ENCODE measurements at places on chromosomes 5 and 9.

DNA sequence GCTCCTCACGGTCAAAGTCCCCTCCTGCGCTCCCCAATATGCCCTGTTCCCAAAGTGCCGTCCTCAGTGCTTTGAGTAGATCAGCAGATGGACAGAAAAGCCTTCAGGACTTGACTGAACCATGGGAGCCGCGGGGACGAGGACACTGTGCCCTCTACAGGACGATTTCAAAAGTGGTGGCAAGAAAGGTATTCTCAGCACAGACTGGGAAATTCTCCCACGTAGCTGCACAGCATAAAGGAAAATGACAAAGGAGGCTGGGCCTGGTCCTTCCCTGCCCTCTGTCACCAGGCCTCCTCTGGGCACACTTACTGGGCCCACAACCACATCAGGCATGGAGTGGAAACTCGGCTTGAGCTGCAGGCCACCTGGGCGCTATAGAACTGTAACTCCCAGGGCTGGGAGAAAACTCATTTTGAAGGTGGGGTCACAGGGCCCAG, 16.7 kb upstream of the MTMR12 start:
- DNase-seq = peak; percentile 87
- peaks cover 2% of the 10 kb centered on the region for H3K27me3 ChIP-seq
- peaks cover 4% of the 10 kb centered on the region for H3K4me1 ChIP-seq
- H3K27ac ChIP-seq = no peak overlapping the region
- no peak overlapping the region for H3K4me3 ChIP-seq

DNA sequence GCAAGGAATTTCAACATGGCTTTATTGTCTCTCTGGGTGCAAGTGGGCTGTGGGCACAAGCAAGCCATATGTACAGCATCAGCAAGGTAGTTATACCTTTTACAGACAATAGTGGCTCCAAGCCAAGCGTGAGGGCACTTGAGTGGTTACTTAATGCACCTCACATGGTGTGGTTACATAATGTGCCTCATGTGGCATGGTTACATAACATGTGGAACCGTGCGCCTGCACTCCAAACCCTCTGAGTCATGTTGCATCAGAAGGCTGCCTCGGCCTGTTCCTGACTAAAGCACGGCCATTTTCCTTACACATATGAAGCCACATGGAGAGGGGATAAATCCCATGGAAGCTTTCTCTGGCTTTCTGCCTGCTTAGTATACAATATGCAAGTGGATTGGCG, 150.9 kb downstream of the OSTF1 start:
- no peak overlapping the region for H3K27ac ChIP-seq
- DNase-seq = no peak
- no peaks in the 10 kb centered on the region for H3K36me3 ChIP-seq

DNA sequence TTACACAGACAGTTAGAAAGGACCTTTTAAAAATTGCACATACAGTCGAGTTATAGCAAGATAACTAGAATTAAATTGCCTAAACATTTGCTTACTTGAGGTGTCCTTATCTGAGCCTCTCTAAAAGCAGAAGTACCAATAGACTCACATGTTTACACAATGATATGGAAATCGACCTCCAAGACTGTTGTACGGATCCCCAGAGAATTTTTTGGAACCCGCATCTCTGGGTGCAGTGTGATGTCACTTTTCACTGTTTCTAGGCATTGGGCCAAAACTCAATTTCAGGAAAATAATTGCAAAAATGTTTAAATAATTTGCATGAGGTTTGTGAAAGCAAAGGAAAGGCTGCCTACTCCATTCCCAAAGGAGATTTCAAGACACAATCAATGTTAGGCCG, 63.1 kb upstream of the ATG10 start:
- no peaks in the 10 kb centered on the region for H3K4me1 ChIP-seq
- H3K4me3 ChIP-seq = no peak overlapping the region
- DNase-seq = no peak
- H3K27me3 ChIP-seq = no peaks in the 10 kb centered on the region
- H3K36me3 ChIP-seq = no peaks in the 10 kb centered on the region

DNA sequence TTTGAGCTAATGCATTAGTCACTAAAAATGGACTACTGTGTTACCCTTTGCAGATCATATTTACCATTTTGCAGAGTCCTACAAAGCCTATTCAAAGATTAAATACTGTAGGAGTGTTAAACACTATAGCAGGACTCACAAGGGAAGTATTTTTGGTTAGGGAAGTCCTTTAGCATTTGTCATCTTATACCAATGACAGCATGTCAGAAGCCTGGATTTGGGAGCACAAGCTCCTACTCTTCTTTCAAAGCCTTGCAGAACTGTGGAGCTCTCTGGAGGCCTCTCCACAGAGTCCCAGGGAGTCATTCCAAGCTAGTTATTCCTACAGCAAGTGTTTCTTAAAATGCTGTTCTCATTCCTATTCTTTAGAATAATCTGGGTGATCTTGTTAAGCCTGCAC, 288.8 kb downstream of the PIK3R1 start:
- H3K4me1 ChIP-seq = no peaks in the 10 kb centered on the region
- no peaks in the 10 kb centered on the region for H3K36me3 ChIP-seq
- no peak overlapping the region for H3K27ac ChIP-seq
- DNase-seq = no peak
- no peak overlapping the region for H3K4me3 ChIP-seq
- H3K27me3 ChIP-seq = peaks cover 4% of the 10 kb centered on the region

- no peak overlapping the region for H3K4me3 ChIP-seq
- H3K27me3 ChIP-seq = no peaks in the 10 kb centered on the region
Measured at GRCh38 chr5:81121836-81122630, 111.1 kb upstream of the CKMT2 start.

GRCh38 chr9:36187414-36187813, 3.3 kb upstream of the CLTA start:
- no peak overlapping the region for H3K4me3 ChIP-seq
- no peak overlapping the region for H3K27ac ChIP-seq
- DNase-seq = no peak
- H3K4me1 ChIP-seq = peaks cover 16% of the 10 kb centered on the region
- H3K36me3 ChIP-seq = peaks cover 5% of the 10 kb centered on the region

DNA sequence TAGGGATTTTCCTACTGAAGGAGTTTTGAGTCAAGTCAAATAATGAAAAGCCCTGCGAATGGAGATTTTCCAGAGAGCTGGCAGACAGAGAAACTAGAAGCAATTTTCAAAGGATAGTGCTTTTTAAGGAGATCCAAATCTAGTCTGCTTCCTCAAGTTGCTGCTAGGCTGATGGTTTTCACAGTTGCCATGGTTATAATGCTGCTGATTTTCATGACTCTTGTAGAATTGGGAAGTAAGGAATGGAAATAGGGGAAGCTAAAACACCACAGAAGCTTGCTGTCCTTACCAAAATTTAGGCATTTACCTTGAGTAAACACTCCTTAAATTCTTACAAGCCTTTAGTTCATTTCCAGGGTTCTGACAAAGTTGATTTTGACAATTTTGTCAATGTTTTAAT, 30.1 kb upstream of the HAPLN1 start:
- H3K36me3 ChIP-seq = no peaks in the 10 kb centered on the region
- H3K4me1 ChIP-seq = no peaks in the 10 kb centered on the region
- H3K4me3 ChIP-seq = no peak overlapping the region
- no peaks in the 10 kb centered on the region for H3K27me3 ChIP-seq
- no peak for DNase-seq

GRCh38 chr5:120164986-120165385, 299.1 kb upstream of the PRR16 start:
- no peak overlapping the region for H3K4me3 ChIP-seq
- no peak for DNase-seq
- H3K27me3 ChIP-seq = no peaks in the 10 kb centered on the region
- no peaks in the 10 kb centered on the region for H3K4me1 ChIP-seq

DNA sequence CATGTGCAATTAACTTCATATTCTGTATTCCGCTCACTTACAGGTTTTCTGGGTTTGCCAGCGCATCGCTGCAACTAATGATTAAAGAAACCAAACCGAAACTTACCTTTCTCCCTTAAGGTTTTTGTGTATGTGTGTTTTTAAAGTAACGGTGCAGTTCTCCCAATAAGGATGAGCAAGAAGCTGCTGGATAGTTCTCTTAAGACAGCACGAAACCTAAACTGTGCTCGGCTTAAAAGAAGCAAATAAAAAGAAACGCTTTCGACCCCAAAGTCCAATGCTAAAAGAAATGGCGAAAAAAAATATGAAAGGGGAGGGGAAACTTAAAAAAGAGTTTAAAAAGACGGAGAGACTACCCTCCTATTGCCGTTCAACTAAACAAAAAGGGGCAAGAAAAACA, 340 bp downstream of the ELAVL2 start:
- H3K27me3 ChIP-seq = peaks cover 17% of the 10 kb centered on the region
- DNase-seq = no peak
- no peak overlapping the region for H3K27ac ChIP-seq
- H3K36me3 ChIP-seq = no peaks in the 10 kb centered on the region
- H3K4me3 ChIP-seq = no peak overlapping the region

DNA sequence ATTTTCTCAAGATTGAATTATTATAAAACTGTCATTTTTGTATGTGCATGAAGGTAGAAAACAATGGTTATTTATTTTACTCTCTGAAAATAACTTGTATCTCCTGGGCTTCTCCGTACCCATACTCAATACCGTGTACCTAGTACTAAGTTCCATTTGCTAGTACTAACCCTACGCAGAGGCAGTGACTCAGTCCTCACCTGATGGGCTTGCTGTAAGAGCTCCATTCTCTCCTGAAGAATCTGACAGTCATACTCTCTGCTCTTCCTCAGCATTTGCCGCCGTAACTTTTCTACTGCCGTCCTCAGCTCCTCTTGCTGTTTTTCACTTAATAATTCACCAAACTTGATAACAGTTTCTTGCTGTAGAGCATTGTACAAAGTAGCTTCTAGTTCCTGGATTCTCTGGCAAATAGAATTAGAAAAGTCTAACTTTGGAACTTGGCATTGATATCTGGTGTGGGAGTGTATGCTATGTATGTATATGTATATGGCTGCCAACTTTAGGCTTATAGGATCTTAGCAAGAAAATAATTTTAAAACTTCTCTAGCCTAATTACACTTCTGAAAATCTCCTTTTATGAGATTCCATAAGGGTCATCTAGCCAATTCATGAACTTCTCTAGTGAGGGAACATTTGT, 108.0 kb upstream of the DPYSL3 start:
- no peaks in the 10 kb centered on the region for H3K36me3 ChIP-seq
- no peak overlapping the region for H3K4me3 ChIP-seq
- no peak overlapping the region for H3K27ac ChIP-seq
- no peaks in the 10 kb centered on the region for H3K4me1 ChIP-seq
- H3K27me3 ChIP-seq = no peaks in the 10 kb centered on the region
